ENCODE measurements at places on chromosomes 3 and 15.

GRCh38 chr15:33934921-33935320 is 33.4 kb upstream of the CHRM5 start:
- DNase-seq, result no peak

DNA sequence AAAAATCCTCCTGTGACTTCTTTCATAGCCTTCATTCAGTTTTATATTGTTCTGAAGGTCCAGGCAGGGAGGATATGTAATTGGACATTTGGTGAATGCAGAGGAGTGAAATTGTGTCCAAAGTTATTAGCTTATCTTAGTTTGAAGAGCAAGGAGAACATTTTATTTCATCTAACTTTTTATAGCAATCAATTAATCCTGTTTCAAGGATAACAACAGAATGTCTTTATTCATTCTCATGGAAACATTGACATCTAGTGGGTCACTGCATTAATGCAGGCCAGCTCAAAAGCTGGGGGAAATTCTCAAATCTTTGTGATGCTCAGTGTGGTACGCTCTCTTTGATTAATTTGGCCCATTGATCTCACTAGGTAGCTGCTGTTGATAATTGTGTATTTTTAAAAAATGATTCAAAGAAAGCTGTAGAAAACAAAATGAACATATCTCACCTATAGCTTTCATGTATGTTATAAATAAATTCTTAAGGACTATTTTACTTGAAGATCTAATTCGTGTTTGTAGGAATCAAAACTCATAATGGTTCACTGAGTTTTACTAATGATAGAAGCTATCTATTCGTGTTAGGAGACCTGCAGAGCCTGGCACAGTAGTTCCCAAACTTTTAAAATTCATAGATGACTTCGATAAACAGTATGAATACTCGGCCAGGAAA is 150.8 kb upstream of the KCNMB2 start:
- DNase-seq, result peak; percentile 62

- no peak for DNase-seq
These were observed 18.4 kb downstream of the ISL2 start for GRCh38 chr15:76354823-76355440.

DNA sequence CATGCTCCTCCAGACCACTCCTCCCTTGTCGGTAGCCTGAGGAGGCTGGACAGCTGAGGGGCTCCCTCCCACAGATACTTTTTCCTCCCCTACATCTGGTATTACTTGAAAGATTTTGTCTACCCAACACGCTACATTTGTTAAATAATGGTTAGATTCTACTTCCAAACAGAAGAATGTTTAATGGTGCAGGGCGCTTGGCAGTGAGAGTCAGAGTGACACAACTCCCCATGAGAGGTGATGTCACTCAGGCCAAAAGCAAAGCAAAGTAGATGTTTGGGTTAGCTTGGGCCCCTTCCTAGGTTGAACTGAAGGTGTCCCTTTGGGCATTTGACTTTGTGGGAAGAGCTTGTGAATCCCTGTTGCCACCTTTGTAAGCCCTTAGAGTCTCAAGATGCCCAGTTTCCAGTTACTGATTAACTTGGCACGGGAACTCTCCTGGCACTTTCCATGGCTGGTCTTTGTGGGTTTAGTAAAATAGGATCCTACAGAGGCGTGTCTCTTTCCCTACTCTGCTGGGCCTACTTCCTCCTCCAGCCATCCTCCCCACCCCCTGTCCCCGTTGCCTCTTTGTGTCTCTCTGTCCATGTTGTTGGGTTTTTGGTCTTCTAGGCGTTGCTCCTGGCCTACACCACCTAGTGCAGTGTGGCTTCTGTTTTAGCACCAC is 5.6 kb downstream of the LIMD1 start:
- DNase-seq, result no peak

- DNase-seq, result no peak
These were observed 12.5 kb downstream of the TEX264 start for GRCh38 chr3:51683566-51683965.

- DNase-seq, result no peak
These were observed 242.2 kb downstream of the SLCO3A1 start for GRCh38 chr15:92095693-92096092.

- DNase-seq, result no peak
These were observed 207.3 kb downstream of the XXYLT1 start for GRCh38 chr3:195063581-195064193.

DNA sequence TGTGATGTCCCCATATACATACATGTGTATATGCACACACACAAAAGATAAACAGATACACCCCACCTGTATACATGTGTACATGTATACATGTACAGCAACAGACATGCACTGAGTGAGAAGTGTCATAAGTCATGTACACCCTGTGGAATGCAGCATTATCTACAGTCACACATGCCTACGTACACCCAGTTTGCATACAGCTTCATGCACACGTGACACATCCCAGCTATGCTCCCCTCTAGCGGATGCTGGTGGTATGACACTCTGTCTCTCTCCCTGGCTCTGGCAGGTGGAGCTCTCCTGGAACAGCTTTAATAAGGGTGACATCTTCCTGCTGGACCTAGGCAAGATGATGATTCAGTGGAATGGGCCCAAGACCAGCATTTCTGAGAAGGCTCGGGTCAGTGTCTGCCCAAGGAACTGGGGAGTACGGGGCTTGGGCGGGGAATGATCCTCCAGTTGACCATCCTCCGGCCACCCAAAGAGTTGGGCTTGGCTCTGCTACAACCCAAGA is 6.3 kb downstream of the VILL start:
- DNase-seq, result peak; percentile 81

- no peak for DNase-seq
These were observed 86.3 kb upstream of the RASGRP1 start for GRCh38 chr15:38650936-38651327.

- DNase-seq, result no peak
These were observed 1.4 kb downstream of the GATA2 start for GRCh38 chr3:128491691-128491940.

- DNase-seq, result no peak
These were observed 352.5 kb downstream of the DIPK2A start for GRCh38 chr3:144324076-144324475.

DNA sequence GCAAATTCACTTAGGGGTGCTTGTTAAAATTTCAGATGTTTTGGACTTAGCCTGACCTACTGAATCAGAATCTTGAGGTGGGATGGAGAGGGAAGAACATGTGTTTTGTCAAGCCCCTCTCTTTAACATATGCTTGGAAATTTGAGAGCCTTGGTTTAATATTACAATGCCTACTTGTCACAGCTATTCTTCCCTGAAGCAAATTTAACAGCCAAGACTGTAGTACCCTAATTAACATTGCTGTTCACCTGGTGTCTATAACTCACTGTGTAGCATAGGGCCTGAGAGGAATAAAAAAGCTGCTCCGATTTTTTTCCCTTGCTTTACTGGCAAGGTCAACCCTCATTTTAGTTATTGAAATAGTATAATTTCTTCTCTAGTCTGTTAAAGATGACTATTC is 880.1 kb downstream of the CADM2 start:
- DNase-seq, result no peak

DNA sequence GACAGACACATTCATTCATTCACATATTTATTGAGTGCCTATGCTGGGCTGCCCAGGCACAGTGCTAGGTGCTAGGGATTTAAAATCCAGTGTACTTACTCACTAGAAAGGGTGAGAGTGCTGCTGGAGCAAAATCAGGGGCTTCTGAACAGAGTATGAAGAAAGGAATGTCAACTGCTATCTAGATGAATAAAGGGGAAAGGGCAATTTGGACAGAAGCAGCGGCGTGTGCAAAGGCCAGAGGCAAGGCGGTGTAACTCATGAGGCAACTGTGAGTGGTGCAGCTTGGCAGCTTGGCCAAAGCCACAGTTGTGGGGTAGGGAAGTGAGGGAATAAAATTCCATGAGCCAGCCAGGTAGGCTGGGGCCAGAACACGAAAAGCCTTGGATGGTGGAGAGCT is 76.7 kb downstream of the RAD18 start:
- DNase-seq, result peak; percentile 61

DNA sequence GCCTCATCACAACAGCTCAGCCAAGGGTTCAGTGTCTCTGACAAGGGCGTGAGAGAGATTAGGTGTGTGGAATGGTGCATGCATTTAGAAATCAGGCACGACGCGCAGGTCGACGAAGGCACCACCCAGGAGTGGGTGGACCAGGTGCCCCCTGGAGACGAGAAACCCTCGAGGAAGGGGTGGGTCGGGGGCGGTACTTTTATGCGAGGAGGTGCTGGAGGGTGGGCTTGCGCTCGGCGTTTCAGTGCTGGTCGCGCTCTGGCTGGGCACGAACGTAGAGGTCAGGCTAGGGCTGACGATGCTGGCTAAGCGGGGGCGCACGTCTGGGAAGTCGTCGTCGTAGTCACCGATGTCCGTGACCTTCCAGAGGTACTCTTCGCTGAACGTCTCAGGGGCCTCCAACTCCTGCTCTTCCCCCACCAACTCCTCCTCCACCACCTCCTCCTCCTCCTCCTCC is 393 bp downstream of the ERICH6 start:
- no peak for DNase-seq

DNA sequence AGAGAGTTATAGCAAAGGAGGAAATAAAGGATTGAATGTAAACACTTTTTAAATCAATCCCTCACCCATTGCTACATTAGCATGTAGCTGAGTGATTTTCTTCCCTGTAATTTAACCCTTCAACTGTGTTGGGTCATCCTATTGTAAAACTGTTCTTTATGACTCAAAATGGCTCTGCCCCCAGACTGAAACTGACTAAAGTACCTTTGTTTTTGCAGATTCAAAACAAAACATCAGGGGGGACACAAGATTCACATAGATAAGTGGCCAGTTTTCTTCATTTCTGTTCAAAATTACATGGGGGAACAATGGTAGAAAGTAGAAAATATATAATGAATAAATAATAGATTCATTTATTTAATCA is 268.4 kb downstream of the IGSF11 start:
- DNase-seq, result no peak

DNA sequence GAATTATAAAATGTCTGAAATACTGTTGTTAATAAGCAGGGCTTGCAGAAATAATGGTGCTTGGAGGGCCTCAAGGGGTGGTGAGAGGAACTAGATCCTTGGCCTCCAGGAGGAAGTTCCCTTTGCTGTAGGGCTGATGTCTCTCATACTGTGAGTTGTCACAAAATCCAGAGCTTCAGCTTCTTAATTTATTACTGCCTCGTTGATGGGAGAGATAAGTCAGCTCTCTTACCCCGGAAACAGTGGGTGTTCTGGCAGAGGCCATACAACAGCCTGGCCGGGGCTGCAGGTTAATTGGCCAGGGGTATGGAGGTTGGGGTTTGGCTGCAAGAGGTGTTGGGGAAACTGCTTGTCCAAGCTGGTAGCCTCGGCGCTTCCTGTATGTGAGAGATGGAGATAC is 15.5 kb downstream of the MAPKAPK3 start:
- DNase-seq, result no peak

GRCh38 chr15:69660114-69660513 is 207.5 kb downstream of the RPLP1 start:
- no peak for DNase-seq

DNA sequence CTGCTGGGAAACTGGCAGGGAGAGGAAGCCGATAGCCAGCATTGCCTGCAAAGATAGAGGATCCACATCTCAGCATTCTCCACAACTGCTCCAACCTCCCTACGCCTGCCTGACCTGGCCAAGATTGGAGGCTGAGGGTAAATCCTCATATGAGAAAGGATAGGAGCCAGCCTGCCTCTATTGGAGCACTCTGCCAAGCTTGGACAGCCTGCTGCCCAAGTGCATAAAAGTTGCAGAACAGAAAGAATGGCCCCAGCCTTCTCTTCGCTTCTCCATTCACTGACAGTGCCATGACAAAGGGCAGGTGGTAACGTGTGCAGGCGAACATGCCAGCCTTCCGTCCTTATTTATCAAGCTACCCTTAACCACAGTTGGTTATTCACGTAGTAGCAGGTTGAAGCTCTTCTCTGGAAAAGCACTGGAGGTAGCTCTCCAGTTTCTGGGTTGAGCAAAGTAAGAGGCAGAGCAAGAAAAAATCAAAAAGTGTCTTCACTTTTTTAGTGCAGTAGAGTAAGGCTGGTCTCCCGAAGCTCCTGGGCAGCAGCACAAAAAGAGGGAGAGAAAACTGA is 4.3 kb downstream of the BMF start:
- DNase-seq, result no peak

- DNase-seq, result peak; percentile 5
These were observed 67.0 kb downstream of the MCTP2 start for GRCh38 chr15:94298364-94298763.

- peak; percentile 75 for DNase-seq
These were observed 187.7 kb downstream of the ITPR1 start for GRCh38 chr3:4680871-4681300.

DNA sequence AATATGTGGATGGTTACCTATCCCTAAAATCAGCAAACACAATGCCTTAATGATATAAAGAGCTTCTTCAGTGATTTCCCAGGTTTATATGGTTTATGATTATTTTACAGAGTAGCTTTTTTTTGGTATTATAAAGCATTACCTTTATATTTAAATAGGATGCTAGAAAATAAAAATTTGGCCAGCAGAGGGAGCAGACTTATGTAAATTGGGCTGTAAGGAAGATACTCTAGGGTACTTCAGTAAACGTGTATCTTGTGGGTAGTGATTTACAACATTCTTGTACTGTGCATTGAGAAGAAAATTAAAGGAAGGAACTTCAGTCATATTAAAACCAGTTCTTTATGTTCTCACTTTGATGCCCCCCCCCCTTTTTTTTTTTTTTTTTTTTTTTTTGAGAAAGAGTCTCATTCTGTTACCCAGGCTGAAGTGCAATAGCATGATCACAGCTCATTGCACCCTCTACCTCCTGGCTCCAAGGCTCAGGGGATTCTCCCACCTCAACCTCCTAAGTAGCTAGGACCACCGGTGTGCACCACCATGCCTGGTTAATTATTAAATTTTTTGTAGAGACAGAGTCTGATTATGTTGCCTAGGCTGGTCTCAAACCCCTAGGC is 167.9 kb downstream of the BBX start:
- DNase-seq, result peak; percentile 74

DNA sequence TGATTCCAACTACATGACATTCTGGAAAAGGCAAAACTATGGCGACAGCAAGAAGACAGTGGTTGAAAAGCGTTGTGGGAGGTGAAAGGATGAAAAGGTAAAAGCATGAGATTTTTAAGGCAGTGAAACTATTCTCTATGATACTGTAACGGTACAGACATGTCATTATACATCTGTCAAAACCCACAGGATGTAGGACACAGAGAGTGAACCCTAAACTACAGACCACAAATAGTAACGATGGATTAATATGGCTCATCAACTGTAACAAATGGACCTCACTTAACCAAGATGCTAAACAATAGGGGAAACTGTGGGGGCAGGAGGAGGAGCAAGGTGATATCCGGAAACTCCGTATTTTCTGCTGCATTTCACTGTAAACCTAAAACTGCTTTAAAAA is 39.1 kb downstream of the MYO9A start:
- no peak for DNase-seq

Data from iris pigment epithelial cell (primary cell).